ENCODE measurements at places on chromosomes 5 and 9.

DNA sequence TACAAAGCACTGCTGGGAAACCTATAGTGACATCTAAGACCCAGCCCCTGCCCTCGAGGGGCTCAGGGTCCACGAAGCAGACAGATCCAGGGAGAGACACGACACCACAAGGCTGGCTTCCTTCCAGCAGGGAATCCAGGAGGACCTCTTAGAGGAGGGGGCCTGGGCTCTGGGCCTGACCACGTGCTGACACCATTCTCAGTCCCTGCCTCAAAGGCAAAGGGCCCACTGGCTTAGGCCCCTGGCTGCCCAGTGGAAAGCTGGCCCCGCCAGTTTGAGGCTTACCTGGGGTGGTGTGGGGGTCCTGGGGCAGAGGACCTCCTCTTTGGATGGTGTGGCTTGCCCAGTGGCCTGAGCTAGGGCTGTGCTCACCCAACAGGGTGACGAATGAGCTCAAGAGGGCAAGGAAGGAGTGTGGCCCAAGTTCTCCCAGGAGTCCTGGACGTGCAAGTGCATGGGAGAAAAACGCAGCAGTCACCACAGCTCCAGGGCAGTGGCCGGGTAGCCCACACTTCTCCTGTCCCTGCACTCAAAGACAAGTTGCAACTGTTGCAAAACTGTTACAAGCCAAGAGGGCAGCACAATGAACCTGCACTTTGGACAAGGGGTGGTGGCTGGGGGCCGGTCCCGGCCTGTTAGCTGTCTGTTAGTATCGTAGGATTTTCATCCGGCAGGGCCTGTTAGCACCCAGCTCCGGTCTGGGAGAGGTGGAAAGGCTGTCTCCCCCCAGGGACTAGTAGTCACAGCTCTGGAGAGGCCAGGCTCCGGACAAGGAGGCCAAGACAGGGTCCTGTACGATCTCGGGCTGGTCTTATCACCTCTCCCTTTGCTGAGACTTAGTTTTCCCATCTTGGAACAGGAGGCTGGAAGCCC lies 1.5 kb upstream of the SARDH start:
- DNase-seq = no peak

GRCh38 chr5:156963125-156963524 lies at the start of gene TIMD4:
TIMD4 (minus strand) TSS chr5:156963226; CDS start chr5:156963198, 28 bp downstream.
- no peak for DNase-seq

DNA sequence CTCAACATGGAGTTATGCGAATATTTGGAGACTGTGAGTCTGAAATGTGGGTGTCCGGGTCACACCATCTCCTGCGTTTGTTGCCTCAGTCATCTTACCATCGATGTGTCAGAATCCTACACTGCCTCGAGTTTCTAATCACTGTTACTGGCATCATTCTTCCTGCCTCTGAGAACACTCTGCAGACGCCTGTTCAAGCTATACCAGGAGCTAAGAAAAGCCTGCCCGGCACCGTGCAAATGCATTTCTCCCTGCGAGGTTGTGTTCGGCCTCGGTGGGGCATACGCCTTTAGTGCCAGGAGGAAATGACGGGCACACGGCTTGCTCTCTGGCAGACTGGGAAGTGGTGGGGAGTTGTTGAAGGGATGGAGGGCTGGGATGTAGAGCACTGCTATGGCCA lies 31.2 kb upstream of the SLC25A51 start:
- no peak for DNase-seq

GRCh38 chr5:75566710-75567309 lies 44.4 kb upstream of the ANKDD1B start:
- DNase-seq = peak; percentile 35

DNA sequence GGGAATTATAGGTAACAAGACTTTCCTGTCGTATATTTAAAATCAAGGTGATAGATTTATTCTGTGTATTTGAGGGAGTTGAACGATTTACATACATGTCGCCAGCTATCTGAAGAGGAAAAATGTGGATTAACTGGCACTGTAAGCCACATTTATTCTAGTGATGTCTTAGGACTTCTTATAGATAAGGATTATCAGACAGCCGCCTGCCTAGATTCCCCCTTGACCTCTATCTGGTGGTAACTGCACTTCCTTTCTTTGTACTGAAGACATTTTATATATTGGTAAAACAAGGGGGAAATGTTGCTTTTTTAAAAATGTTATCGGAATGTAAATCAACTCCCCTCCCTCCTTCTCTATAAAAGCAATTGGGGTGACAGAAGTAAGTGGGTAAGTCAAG lies 39.3 kb upstream of the F2RL2 start:
- no peak for DNase-seq

- peak; percentile 13 for DNase-seq
Measured at GRCh38 chr9:129166623-129167557, 11.2 kb downstream of the IER5L start.

GRCh38 chr5:77984587-77984986 lies 208.4 kb upstream of the TBCA start:
- no peak for DNase-seq

DNA sequence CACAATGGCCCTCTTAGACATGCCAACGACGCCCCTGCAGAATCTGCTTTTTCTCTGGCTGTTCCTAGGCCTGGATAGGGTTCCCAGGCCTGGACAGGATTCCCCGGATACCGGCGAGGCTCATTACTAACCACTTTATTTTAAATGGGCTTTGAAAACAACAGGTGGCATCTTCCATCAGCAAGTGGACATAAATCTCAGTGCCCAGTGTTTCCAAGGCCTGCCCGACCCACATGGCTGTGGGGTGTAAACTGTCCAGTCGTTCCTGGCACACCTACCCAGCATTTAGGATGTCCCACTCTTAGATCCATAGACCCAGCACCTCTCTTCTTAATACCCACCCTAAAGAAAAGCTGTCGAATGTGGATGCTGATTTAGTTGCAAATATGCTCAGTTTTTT lies 896 bp downstream of the CMBL start:
- no peak for DNase-seq

GRCh38 chr5:87347272-87347671 lies 65.5 kb downstream of the CCNH start:
- no peak for DNase-seq

DNA sequence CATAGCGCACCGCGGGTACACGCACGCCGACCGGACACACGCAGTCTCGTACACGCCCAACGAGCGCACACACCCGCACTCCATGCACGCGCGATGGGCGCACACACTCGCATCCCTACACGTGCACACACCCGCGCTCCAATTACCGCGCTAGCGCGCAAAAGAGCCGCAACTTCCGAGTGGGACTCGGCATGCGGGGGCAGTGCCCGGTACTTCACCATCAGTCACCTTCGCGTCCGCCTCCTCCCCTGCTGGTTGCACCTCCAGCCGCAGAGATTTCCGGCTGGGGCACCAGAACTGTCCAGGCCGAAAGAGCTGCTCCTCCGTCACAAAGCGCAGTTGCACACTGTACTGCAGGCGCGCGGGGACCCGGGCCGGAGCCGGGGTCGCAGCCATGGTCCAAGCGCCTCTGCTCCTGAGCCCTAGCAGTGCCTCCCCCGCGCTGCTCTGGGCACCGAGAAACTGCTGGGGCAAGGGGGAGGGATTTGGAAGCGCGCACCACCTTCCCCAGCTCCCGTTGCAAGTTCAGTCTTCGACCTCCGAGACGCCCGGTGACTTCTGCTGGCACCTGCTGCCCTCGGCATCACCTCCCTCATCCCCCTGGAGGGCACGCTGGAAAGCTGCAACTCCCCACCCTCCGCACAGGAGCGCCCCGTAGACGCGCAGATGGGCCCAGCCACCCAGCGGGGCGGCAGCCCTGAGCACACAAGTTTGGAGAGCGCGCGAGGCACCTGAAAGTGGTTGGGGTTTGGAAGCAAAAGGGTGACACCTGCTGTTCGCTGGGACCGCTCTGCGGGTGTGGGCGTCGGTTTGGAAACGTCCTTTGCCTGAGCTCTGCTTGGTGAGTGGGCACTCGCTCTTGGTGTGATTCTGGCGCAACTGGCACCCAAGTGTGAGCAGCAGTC lies 337.4 kb upstream of the PUM3 start:
- DNase-seq = peak; percentile 0

DNA sequence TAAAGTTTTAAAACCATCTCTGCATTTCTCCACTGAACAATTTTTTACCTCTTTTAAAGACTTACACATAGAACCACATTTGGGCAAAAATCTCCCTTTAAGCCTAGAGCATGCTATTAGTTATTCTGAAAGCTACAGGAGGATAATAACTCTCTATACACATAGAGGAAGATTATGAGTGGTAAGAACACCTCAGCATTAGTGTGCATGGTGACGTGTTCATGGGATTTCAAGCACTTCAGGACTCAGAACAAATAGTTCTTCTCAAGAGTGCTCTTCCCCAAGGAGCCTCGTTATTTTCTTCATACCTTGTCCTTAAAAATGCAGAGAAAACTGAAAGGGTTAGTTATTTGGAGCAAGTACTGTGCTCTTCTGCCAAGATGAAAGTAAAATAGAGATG lies 256.9 kb upstream of the TUSC1 start:
- no peak for DNase-seq

DNA sequence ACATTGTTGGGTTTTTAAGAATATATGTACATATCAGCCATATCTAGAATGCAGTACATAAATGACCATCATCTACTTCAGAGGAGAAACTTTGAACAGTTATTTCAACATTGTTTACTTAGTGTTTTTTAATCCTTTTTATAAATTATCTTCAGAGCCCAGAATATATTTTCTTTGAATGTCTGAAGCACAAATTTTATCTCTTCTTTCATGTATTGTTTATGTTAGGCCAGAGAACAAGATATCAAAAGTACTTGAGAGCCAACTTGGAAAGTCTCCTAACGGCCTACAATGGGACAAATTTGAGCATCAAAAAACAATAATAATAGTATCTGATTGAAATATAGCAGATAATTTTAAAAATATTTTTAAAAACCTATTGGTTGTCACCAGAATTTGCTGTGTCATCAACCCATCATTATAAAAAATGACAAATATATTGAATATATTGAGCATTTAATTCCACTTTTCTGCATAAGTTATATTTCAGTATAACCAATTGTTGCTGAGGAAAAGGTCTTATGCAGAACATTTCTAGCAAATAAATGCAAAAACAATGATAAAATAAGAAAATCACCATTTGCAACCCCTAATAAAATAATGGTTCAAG lies 67.5 kb upstream of the CCNG1 start:
- no peak for DNase-seq

DNA sequence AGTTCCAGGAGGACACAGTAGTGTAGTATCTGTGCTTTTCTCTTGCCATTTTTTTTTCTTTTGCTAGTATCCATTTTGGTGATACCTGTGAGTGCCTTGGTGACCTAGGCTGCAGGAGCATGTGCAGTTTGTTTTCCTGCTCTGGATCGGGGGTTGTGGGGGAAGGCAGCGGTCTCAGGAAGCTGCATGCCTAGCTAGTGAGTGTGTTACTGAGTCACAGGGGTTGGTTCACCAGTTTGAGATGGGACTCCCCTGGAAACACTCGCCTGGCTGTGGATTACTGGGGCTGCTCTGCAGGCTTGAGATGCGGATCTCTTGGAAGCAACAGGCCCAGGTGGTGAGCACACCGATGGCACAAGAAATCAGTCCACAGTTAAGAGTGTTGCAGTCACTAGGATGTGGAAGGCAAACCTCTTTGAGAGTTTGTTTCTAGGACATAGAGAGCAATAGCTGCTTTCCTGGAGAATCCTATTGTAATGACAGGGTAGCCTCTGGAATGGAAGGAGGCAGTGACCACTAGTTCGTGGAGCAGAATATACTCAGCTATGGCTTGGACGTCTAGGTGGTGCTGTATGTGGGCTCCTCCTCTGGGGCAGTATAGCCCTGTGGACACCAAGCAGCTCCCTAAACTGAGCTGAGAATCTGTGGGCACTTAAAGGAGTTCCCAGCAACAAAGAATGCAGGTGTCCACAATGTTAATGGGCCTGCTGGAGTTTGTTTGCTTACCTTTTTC lies 20.0 kb upstream of the SPATA31E1 start:
- no peak for DNase-seq

DNA sequence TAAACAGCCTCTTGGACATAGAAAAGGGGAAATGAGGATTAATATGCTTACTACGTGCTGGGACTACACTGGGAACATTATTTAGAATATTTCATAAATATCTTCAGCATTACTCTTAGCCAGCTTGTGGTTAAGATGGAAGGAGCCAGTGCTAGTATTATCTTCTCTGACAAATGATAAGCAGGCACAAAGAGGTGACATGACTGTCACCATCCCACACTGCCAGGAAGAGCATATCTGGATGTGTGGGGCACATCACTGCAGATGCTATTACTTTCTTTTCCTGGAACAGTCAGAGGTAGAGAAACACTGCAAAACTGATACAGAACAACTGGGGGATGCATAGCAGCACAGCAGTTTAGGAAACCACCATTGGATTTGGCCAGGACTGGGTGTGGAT lies 281.0 kb upstream of the TNC start:
- no peak for DNase-seq
